K562 (cell line): ENCODE measurements at places on chromosomes 2 and 18. TPM values are rescaled to one million over a fixed set of nuclear protein-coding genes. Genes with fewer than 3 reads are reported as not detected.
A peak's percentile ranks its signal among the peaks of the same experiment; 100 is the strongest.

Gene ZNF516
- polyA plus RNA-seq = 0.05 and 0.09 TPM in 2 replicates

Gene C2orf78
- 0.27 and 0.45 TPM in 2 replicates for polyA plus RNA-seq

Gene EPAS1
- 2.9 and 3.6 TPM in 2 replicates for polyA plus RNA-seq

- no peak for DNase-seq
These were observed 57.5 kb downstream of the MYCN start for GRCh38 chr2:15997728-15998280.

DNA sequence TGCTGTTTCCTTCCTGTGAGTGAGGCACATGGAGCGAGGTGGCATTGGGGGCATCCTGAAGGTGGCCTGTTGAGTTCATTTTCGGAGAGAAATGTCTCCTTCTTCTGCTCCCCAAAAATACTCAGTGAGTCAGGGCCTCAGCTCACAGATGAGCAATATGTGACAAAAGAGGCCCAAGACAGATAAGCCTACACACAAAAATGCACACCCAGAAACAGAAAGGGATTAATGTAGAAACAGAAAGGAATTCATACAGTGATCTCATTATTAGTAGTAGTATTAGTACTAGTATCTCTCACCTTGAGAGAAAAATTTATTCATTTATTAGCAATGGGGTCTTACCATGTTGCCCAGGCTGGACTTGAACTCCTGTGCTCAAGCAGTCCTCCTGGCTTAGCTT is 5.1 kb downstream of the GPR75 start:
- DNase-seq = no peak

GRCh38 chr2:203823173-203823572 is 44.4 kb upstream of the CTLA4 start:
- no peak for DNase-seq

- no peak for DNase-seq
These were observed 77.0 kb downstream of the LANCL1 start for GRCh38 chr2:210399440-210400041.

- DNase-seq = no peak
These were observed 23.4 kb upstream of the KCNK3 start for GRCh38 chr2:26668856-26669750.

- no peak for DNase-seq
These were observed 121.2 kb downstream of the CABYR start for GRCh38 chr18:24259869-24260641.

- no peak for DNase-seq
These were observed 362.9 kb downstream of the ZEB2 start for GRCh38 chr2:144156736-144157640.

DNA sequence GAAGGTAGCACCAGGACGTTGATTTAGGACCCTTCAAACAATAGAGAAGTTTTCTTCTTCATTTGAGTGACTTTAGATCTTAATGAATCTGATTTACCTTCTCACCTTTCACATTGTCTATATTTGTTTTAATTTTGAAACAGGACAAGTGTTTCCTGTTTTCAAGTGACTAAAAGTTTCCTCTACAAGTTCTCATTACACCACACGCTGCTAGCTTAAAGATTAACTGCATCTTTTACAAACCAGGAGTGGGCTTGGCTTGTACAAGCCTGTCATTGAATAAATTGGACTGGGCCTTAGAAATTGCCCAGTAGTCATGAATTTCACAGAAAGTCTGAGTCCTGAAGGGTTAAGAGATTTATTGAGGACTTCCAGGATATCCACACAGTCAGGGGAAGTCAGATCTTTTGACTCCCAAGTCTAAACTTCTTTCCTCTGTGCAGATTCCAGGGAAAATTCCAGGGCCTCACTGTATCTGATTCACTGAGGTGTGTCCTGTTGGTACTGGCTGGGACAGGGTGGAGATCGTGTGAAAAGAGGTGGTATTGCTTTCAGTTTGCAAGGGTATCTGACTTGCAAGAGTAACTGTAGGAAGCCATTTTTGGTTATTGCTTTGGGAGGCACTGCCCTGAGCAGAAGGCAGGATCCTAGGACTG is 3.4 kb downstream of the SGPP2 start:
- DNase-seq = no peak

GRCh38 chr18:54924948-54925347 is 34.3 kb downstream of the CCDC68 start:
- DNase-seq = no peak

DNA sequence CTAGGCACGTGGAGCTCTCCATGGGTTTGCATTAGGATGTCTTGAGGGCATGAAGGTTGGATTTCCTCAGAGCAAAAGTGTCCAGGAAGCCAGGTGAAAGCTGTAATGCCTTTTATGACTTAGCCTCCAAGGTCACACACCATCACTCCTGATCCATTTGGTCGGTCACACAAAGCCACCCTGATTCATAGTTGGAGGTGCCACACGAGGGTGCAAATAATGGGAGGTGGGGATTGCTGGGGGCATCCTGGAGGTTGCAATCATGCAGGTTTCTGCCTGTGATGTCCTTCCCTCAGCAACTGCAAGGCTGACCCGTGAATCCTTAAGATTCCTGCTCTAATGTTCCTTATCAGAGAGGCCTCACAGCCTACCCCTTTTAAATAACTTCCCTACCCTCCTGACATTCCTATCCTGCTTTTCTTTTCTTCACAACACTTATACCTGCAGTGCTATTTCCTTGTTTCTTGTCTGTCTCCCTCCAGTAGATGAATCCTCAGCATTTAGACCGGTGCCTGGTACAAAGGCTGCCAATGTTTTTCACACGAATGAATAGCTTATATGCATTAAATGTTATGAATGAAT is 97.1 kb downstream of the LIPG start:
- DNase-seq = no peak

GRCh38 chr2:174074831-174075230 is 109.7 kb upstream of the SP3 start:
- DNase-seq = peak; percentile 84

DNA sequence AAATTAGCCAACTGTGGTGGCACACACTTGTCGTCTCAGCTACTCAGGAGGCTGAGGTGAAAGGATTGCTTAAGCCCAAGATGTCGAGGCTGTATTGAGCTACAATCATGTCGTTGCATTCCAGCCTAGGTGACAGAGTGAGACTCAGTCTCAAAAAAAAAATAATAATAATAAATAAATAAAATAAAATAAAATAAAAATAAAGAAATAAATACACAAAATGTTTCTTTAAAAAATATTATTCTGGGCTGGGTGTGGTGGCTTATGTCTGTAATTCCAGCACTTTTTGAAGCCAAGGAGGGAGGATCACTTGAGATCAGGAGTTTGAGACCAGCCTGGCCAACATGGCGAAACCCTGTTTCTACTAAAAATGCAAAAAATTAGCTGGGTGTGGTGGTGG is 272.8 kb downstream of the AGPS start:
- DNase-seq = no peak

DNA sequence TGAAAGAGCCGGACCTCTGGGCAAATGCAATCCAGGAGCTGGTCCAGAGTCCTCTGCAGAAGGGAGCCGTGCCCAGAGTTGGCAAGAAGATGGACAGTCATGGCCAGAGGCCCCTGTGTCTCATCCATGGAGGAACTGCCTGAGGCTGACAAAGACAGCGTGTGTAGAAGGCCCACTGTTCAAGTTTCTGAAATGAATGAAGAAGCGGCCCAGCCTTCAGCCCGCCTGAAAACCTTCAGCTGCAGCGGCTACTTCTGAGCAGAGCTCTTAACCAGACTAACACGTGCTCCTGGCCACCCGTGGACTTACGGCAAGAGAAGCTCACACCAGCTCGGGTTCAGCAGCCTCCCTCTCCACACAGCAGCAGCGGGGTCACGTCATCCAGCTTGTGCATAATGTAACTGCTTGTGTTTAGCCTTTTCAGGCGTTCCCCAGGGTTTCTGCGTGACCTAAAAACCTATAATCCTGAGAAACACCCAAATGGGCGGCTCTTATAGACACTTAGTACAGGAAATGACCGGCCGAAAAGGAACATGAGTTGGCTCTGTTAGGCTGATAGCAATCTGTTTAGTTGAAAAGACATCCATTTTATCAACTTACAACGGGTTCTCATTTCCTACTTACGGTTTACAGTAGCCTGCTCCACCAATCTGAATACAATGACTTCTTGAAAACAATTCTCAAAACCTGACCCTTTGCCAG is at the start of gene FAM124B:
Gene FAM124B, minus strand, starts transcription at position 467 of the 702 bp plus-strand sequence. Its CDS starts 339 bp downstream, at position 128.
- DNase-seq = peak; percentile 36

DNA sequence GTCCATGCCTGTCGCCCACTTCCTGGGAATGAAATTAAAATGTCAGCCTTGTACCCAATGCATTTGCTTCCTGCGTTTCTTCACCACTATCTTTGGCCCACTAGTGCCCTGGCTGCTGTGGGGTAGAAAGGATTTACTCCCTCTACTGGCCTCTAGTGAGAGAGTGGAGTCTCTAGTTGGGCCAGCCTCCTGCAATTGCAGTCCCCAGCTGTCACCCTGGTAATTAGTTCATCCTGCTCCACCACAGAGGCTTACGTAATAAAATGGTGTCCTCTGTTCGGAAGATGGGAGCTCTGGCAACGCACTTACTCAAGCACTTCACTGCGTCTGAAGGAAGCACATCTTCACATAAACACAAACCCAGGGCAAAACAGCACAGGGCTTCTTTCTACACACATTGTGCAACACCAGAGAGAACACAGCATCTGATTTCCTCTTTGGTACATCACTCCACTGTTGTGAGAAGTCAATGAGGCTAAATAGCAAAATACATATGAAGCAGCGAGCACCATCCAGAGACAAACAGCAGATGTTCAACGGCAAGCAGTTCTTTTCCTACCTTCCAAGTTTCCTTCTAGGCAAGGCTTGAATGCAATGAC is 274.6 kb downstream of the LRATD1 start:
- DNase-seq = no peak

- DNase-seq = peak; percentile 38
These were observed 1.9 kb downstream of the PRSS56 start for GRCh38 chr2:232521959-232522622.

DNA sequence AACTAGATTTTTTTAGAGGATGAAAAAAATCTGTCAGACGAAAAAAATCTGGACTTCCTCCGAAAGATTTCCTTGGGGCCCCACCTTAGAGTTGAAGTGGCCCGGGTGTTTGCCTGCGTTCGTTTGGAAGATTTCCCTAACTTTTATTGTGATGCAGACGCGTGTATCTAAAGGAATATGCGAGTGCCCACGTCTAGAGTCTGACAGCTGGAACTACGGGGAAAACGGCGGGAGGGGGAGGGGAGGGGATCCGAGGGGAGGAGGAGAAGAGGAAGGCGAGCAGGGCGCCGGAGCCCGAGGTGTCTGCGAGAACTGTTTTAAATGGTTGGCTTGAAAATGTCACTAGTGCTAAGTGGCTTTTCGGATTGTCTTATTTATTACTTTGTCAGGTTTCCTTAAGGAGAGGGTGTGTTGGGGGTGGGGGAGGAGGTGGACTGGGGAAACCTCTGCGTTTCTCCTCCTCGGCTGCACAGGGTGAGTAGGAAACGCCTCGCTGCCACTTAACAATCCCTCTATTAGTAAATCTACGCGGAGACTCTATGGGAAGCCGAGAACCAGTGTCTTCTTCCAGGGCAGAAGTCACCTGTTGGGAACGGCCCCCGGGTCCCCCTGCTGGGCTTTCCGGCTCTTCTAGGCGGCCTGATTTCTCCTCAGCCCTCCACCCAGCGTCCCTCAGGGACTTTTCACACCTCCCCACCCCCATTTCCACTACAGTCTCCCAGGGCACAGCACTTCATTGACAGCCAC is 2.4 kb upstream of the SP9 start:
- DNase-seq = peak; percentile 39

- DNase-seq = no peak
These were observed 136.6 kb downstream of the MTCL1 start for GRCh38 chr18:8841781-8842485.

- DNase-seq = no peak
These were observed 12.1 kb upstream of the GAL3ST2 start for GRCh38 chr2:241764275-241765241.

DNA sequence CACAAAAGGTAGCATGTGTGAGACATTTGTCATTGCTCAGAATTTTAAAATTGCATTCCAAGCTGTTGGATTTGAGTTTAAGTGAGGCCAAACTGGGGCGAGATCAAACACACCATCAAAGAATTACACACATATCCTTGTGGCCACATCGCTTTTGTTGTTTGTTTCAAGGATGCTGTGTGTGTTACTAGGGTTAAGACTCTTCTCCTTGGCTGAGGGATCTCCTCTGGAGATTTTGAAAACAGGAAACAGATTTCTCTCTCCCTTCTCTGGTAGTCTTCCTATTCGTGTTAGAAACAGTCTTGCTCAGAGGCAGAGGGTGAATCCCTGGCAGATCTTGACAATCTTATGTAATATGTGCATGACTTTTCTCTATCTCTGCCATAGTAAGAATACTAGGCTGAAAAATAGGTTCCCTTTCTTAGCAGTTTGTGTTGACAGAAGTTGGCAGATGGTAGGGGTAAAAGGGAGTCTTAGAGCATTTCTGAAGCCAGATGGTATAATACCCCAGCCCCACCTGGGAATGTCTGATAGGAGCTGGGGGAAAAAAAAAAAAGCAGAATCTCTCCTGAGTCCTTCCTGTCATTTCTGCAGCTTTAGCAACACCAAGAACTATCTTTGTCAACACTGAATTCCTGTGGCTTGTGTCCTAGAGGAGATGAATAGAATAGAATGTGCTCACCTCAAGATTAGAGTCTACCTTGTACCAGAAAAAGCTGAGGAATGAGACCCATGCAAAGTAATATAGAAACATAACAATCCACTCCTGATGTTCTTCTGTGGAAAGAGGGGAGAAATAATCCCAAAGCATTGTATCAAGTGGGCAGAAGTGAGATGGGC is 101.8 kb downstream of the XRCC5 start:
- no peak for DNase-seq

DNA sequence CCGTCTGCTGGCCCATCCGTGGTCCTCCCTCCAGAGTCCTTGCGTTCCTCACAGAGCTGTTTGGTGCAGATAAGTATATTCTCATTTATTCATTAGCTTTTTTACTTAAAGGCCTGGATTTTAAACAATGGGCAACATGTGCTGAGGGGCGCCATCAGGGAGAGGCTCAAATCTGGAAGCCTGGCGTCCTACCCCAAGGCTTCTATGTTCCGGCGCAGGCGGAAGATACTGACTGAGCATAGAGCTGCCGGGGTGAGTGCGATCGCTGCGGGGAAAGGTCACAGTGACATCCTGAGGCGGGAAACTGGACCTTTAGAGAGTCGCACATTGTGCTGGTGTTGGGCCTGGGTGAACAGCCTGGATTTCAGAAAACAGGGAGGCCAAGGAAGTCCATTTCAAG is 130.6 kb upstream of the PXDN start:
- no peak for DNase-seq

DNA sequence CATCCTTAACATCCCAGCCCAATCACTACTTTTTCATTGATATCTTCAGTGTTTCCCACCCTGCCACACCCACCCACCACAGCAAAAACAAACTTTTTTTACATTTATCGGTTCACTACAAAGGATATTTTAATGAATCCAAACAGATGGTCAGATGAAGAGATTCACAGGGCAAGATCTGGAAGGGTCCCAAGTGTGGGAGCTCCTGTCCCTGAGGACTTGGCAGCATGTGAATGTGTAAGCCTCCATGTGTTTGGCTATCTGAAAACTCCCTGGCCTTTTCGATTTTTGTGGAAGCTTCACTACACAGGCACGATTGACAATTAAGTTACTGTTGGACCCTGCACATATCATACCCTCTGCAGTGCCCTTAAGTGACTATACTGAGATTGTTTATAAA is 48.1 kb upstream of the CRIM1 start:
- DNase-seq = no peak
